ACHN (cell line): ENCODE measurements at places on chromosomes 3 and 15.

DNA sequence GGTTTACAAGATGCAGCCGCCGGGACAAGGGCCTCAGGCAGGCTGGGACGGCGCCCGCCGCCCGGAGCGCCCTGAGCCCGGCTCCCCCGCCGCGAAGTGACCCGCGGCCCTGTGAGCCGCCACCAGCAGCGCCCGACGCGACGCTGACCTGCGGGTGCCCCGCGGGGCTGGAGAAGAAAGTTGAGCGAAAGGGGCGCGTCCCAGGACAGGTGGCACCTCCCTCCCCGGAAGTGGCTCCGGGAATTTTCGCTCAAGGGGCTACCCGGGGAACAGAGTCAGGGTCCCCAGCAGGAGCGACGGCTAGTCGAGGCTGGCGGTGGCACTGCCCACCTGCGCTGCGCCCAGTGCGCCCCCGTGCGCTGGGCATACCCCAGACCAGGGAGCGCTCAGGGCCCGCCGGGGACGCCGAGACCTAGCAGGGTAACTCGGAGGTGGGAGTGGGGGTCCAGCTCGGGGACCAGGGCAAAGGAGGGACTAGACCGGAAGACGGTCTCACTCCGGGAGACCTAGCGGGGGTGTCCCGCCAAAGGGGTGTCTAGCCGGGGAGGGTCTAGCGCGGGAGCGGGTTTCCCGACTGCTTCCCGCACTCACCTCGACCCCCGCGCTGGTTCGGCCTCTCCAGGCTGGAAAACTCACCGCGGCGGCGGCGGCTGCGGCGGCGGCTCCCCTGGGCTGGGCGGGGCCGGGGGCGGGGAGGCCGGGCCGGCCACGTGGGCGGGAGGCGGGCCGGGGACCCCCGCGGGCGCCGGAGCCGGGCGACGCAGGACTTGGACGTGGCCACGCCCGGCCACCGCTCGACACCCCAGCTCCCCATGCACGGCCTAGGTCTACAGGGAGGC is 18.4 kb downstream of the SPATA12 start:
- peak; percentile 52 for DNase-seq

- no peak for DNase-seq
These were observed 232.5 kb upstream of the TBL1XR1 start for GRCh38 chr3:177429771-177430170.

- no peak for DNase-seq
These were observed 398.1 kb downstream of the OCA2 start for GRCh38 chr15:27701014-27701413.

GRCh38 chr3:84977021-84977420 is 18.2 kb downstream of the CADM2 start:
- DNase-seq = no peak

DNA sequence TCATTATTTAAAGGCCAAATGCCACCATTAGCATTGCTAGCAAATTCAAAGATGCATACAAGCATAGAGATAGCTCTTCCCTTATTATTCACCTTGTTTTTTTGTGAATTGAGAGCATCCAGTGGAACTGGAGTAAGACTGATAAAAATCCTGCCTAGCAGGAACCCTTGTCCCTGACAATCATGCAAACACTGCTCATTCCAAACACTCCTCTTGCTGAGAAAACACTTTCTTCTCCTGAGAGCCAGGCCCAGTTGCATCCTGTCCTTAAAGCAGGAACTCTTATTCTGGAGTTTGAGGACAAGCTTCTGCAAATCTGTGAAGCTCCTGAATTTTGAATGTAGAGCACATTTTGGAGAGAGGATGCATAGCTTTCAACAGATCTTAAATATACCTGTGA is 49.3 kb upstream of the KCNMB2 start:
- DNase-seq = no peak
